ENCODE measurements at places on chromosomes 13 and 19.
A peak's percentile ranks its signal among the peaks of the same experiment; 100 is the strongest.

GRCh38 chr13:91295712-91296410 lies 51.6 kb upstream of the MIR17HG start:
- no peak for DNase-seq

DNA sequence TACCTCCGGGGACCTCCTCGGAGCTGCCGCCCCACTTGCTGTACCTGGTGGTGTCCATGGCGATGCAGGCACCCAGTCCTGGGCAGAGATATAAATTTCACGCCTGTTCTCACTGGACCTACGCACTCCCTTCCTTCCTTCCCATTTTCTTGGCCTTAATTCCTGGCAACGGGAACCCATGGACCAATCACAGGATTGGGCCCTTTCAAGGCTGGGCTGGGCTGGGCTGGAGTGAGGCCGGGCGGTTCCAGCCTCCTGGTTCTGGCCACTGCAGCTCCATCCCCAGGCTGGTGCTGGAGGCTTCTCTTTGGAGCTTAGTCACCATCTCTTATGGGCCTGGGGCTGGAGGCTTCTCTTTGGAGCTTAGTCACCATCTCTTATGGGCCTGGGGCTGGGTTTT lies at the start of gene CLEC4G:
Gene CLEC4G (minus strand): TSS at position 66 of the 400 bp plus-strand sequence. CDS start 8 bp downstream, at position 58.
- no peak for DNase-seq

GRCh38 chr13:77353995-77354394 lies 27.1 kb upstream of the MYCBP2 start:
- DNase-seq = no peak

DNA sequence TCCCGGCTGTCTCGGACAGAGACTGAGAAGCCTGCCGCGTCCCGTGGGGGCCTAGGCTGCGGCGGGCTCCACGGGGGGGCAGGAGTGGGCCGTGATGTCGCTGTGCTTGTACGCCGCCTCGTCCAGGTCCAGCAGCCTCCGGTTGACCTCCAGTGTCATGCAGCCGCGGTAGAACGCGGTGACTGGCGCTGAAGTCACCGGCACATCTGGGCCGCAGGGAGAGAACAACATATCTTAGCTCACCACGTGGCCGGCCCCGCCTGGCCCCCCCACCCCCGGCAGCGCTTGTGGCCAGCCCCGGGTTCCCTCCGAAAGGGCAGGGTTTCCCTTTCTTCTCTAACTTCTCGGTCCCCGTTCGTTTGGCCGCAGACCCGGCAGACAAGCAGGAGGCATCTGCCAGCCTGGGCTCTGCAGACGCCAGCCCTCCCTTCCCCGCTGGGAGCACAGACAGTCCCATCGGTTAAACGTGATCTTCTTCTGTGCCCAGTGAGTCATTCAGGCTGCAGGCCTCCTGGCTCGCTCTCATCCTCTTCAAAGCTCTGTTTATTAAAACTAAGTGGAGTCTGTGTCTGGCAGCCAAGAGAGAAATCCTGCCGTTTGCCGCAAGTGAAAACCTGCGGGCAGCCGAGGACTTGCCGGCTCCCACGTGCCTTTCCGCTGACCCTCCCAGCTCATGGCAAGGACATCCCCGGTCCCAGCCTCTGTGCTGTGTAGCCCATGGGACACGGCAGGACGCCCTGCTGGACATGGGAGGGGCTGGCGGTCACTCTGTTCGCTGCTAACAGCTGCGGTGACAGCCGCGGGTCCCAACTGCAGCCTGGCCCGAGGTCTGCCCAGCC lies 42.8 kb downstream of the GAS6 start:
- DNase-seq = peak; percentile 73

GRCh38 chr13:112983428-112984196 lies 14.6 kb downstream of the MCF2L start:
- no peak for DNase-seq

DNA sequence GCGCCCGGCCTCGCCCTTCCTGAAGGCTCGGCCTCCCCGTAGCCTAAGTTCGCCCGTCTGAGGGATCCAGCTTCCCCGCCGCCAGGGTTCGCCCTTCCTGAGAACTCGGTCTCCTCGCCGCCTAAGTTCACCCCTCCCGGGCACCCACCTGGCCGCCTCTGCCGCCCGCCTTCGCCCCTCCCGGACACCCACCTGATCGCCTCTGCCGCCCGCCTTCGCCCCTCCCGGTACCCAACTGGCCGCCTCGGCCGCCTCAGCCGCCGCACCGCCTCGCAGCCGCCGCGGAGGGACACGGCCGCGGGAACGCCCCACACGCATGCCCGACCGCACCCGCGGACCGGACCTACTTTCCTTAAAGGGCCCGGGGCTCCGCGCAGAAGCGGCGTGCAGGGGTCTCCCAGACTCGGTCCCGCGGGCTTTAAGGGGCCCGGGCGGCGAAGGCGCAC lies at the start of gene MOB3A:
Gene MOB3A (minus strand): TSS at position 293 of the 446 bp plus-strand sequence. CDS start 17,766 bp downstream, outside the sequence.
- DNase-seq = no peak

DNA sequence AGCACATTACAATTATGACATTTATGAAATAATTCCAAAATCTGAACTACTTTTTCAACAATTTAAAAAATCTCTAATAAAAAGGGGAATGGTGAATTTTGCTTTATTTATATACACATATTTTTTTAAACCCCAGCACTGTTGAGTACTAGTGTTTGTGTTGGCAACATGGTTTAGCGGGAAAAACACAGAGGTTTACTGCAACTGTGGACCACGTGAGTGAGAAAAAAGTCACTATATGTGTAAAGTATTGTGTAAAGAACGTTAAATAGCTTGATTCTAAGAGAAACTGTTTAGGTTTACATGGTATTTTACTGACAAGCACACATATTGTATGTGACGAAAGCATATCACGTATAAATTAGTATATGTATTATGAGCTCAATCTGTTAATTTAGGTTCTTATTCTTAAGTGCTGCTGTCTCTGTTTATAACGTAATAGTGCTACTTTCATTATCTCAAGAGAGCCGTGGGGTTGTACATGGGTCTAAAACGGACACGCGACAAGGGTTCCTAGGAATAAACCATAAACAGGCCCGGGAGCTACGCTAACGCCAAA lies 617 bp downstream of the SKA3 start:
- DNase-seq = no peak

DNA sequence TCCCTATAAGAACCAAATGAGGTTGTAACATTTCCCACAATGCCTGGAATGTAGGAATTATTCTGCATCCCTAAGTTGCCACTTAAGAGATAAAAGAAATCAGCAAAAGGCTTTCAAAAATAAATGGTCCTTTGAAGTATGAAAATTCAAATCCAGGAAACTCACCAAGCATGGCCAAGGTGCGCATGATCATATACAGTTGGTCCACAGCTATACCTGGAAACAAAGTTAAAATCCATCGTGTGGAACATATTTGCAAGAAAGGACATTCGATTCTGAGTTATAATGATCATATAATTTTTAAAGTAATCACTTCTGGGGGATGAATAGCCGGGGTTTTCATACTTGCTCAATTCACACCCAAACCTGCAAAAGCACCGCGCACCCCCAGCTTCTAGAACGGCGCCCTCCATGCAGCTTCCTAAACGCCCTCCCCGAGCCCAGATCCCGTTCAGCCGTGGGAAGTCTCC lies 525 bp downstream of the CARS2 start:
- no peak for DNase-seq

DNA sequence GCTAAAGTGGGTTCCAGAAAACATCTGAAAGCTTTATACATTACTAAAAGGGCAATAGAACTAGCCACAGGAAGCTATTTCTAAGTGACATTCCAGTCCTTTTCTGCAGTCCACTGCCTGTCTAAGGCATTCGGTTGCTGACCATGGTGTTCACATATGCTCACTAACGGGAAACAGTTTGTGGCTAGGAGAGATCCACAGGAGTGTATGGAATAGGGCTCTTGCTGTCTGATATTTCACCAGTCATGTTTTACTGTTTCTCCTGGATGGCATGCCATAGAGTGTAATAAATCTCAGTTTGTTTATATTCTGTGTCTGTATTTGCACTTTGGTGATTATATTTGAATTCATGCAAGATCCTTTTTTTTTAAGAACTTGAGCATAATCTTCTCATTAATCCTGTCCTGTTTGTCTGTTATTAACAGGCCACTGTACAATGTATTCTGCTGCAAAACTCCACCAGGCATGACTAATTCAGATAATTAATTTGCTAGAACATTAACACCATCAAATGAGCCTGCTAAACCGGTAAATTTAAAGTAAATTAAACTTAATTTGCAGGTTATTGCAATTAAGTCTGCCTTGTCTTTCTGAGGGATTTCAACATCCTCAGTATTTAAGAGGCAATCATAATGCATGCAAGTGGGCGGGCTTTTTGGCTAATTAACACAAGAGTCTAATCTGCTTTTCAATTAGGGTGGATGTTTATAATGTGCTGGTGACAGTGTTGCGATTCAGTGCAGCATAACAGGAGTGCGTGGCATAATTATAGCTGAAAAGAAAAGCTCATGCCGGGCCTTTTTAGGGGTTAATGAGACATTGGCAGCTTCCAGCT lies 201.3 kb downstream of the POU4F1 start:
- DNase-seq = no peak

DNA sequence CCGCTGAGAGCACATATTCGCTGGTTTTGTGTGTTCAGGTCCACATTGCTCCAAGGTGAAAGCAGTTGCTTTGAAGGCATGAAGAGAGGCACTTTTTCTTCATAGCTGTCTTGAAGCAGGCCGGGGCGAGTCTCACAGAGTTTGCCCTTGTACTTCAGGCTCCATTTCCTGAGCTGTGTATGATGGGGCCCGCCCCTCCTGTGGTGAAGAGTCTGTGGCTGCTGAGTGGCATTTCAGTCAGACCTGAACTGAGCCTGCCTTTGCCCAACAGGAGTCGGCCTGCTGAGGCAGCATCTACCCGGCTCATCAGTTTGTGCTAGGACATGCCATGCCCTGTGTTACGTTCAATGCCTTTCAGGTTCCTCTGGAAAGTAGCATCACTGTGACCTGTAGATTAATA lies 44.4 kb upstream of the C1QTNF9 start:
- no peak for DNase-seq

DNA sequence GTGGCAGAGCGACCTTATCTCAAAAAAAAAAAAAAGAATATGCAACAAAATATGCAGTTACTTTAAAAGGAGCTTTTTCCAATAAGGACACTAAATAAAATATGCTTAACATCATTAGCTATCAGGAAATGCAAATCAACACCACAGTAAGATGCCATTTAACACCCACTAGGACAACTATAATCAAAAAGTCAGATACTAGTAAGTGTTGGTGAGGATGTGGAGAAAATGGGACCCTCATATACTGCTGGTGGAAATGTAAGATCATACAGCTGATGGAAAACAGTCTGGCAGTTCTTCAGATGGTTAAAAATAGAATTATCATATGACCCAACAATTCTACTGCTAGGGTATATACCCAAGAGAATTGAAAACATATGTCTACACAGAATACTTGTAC lies 24.5 kb upstream of the AKT2 start:
- no peak for DNase-seq

GRCh38 chr19:18591735-18592385 lies 3.3 kb downstream of the REX1BD start:
- no peak for DNase-seq

- DNase-seq = no peak
Measured at GRCh38 chr19:44807162-44807561, 1.7 kb upstream of the BCAM start.

GRCh38 chr13:21663197-21663596 lies 7.7 kb upstream of the FGF9 start:
- DNase-seq = no peak

DNA sequence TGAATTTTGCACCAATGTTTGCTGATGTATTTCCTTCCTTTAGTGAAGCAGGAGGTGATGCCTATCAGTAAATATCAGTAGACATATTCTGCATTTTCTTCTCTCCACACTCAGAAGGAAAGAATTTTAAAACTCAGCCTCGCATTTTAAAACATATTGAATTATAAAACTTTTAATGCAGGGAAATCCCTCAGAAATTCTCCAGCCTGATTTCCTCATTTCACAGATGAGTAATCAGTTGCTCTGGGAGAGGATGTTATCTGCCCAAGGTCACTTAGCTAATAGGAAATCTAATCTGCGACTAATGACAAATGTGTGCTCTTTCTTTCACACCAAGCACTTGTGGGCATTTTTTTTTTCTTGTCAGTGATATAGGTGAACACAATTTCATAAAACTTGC lies 320.6 kb downstream of the ITGBL1 start:
- no peak for DNase-seq

DNA sequence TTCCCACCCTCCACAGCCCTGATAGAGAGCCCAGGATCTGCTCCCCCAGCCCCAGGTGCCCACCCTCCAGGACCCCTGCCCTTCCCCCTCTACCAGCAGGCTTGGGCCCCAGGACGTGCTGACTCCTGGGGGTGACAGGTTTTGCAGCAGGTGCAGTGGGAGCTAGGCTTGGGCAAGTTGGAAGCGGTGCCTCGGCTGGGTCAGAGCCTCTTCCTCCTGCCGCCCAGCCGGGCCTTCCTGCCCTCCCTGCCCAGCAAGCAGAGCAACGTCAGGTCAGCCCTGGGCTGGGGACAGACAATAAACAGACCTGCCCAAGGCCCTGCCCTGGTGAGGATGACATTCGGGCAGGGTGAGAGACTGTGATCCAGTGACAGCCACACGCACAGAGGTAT lies 9.2 kb upstream of the NCCRP1 start:
- DNase-seq = no peak

DNA sequence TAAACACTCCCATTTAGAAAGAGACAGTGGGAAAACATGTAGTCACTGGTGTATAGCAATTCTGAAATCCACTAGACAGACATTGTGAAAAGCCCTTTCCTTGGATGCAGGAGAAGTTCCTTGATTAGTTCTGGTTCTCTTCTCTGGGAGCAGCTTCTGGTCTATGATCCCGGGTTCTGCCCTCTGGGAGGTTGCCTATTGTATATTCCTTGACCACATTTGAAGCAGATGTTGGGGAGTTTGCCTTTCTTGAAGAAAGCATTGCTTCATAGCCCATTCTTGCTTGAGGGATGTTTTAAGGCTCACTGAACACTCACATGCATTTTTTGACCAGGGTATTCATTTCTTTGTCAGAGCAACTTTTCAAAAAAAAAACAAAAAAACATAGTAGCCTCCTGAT lies 211.9 kb downstream of the NDFIP2 start:
- DNase-seq = no peak

DNA sequence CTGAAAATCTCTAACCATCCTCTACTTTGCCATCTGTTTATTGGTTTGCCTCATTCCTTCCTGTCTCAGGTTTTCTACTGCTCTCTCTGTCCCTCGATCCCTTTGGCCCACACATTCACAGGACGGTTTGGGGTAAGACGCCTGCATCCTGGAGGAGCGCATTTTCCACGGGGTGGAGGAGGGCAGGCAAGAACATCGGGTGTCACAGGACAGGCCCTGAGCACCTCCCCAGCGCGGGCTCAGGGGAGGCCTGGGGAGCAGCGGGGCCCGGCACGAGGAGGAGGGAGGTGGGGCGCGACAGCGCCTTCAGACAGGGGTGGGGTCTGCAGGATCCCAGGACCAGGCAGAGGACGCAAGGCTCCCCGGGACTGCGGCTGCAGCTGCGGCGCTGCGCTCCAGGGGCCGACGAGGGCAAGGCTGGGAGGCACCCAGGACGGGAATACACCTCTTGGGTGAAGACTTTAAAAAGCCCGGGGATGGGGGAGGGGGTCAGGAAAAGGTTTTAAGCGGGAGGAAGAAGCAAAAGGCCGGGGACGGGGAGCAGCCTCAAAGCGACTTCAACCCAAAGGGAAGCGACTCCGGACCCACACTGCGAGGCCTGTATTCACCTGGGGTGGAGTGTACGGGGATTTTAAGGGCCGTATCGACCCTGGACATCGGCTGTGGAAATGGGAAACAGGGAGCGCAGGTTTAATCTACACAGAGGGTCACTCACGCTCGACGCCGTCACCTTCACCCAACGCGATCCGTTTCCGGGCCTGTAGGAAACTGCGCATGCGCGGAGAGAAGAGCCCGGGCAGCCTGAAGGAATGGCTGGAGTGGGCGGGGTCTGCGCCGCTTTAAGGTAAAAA lies at the start of gene ZNF415:
Gene ZNF415 (minus strand): TSS at position 770 of the 851 bp plus-strand sequence. CDS start 10,234 bp downstream, outside the sequence.
- DNase-seq = peak; percentile 75

GRCh38 chr19:11452620-11453310 lies 17.3 kb downstream of the PRKCSH start:
- DNase-seq = no peak

GRCh38 chr19:45428384-45429231 lies 4.9 kb upstream of the ERCC1 start:
- no peak for DNase-seq
